ENCODE measurements at places on chromosomes 3 and 15. TPM values are rescaled to one million over a fixed set of nuclear protein-coding genes. Genes with fewer than 3 reads are reported as not detected.

- no peak for DNase-seq
Measured at GRCh38 chr15:99507016-99507503, 58.7 kb upstream of the MEF2A start.

DNA sequence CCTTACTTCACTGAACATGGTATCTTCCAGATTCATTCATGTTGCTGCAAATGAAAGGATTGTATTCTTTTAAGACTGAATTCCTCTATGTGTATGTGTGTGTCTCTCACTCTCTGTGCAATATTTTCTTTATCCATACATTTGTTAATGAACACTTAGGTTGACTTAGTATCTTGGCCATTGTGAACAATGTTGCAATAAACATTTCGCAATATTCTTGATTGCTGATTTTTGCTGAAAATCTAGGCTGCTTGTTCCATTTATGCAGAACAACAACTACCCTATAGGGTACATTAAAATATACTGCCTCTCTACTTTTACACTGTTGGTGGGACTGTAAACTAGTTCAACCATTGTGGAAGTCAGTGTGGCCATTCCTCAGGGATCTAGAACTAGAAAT lies 732.4 kb downstream of the CADM2 start:
- no peak for DNase-seq

- DNase-seq: no peak
Measured at GRCh38 chr15:33284336-33284735, 26.4 kb upstream of the RYR3 start.

DNA sequence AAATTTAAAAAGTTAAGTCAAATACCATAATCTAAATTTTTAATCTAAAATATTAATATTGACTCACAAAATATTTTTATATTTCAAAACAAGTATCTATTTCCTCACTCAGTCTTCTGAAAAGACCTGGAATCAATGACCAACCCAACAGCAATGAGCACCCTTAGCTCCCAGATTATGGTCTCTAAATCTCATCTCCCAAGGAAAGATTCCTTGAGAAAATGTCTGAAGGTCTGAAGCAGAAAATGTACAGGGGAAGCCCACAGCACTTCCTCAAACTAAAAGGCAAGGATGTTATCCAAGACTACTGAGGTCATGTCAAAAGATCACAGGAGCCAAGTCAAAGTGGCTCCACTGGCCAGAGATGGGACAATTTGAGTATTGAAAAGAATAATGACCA lies 51.0 kb upstream of the SLCO2A1 start:
- no peak for DNase-seq

- DNase-seq: no peak
Measured at GRCh38 chr3:40258555-40258954, 51.0 kb upstream of the EIF1B start.

GRCh38 chr3:29412110-29412509 lies 131.2 kb downstream of the RBMS3 start:
- DNase-seq: no peak

GRCh38 chr15:77800305-77800704 lies 167.6 kb upstream of the LINGO1 start:
- no peak for DNase-seq

DNA sequence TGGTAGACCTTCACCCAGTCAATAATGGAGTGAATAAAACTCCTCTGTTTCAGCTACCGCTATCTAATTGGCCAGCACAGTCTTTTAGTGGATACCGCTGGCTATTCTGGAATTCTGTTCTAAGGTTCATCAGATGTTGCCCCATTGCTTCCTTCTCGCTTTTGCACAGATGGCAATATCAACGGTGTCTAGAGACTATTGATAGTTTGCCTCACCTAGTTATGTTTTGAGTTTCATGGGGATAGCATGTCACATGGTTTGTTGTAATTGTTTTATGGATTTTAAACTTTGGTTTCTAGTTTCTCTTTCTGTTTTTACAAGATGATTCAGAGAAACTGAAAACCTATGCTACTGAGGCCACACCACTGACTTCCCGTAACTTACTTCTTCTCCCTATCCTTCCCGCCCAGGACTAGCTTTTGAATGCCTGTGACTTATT lies 2.0 kb downstream of the XRN1 start:
- DNase-seq: no peak

- no peak for DNase-seq
Measured at GRCh38 chr3:187942658-187943241, 197.5 kb upstream of the BCL6 start.

- DNase-seq: no peak
Measured at GRCh38 chr15:75007216-75007615, 11.9 kb downstream of the SCAMP5 start.

DNA sequence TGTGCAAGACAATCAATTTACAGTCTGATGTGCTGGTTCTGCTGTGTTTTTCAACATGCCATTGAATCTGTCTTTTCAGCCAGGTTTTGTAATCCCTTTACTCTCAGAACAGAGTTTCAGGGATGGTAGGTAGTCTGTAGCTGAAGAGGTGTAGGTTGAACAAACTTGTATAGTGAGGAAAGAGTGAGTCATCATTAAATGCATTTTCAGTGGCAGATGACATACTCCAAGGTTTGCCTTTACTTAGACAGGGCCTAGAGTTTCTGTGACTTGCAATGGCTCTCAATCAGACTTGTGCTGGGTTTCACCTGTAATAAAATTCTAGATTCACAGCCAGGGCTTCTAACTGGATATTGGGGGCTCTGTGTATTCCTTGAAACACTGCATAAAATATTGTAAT lies 94.6 kb downstream of the CYP19A1 start:
- DNase-seq: no peak

GRCh38 chr3:38029400-38030125 lies at the start of gene PLCD1:
TSS of gene PLCD1 (minus strand) at chr3:38029642. CDS start at chr3:38029539, 103 bp downstream.
- DNase-seq: peak; percentile 89

The MESP2 gene
- total RNA-seq: not detected

The KLHL40 gene
- total RNA-seq: not detected

The ZKSCAN7 gene
- total RNA-seq: 5.5 TPM

The SLC2A2 gene
- total RNA-seq: not detected

The CYP8B1 gene
- not detected for total RNA-seq

The SCG3 gene
- not detected for total RNA-seq

Measured in ovary (tissue), 10 donors.